ENCODE measurements at places on chromosomes 16 and 17. TPM values are rescaled to one million over a fixed set of nuclear protein-coding genes. Genes with fewer than 3 reads are reported as not detected.

The TMEM92 gene
- not detected for total RNA-seq

The UMOD gene
- not detected for total RNA-seq

The SLX4 gene
- total RNA-seq: 2.4 TPM

The PRAC1 gene
- not detected for total RNA-seq

The CNGB1 gene
- not detected for total RNA-seq

The TEKT1 gene
- total RNA-seq: not detected

The GDPD1 gene
- total RNA-seq: 1.3 TPM

The JUP gene
- total RNA-seq: 256 TPM

The NAGS gene
- 1.7 TPM for total RNA-seq

The ARL5C gene
- total RNA-seq: not detected

The TBKBP1 gene
- total RNA-seq: 13.7 TPM

The HSPB9 gene
- not detected for total RNA-seq

The KIF18B gene
- total RNA-seq: 0.44 TPM

The SCARF1 gene
- 14.8 TPM for total RNA-seq

The SOST gene
- total RNA-seq: not detected

The EMC8 gene
- 18.8 TPM for total RNA-seq

The CRYM gene
- 77.7 TPM for total RNA-seq

The SOX9 gene
- total RNA-seq: 7.0 TPM

The ALDOC gene
- total RNA-seq: 355 TPM

The MFAP4 gene
- total RNA-seq: 104 TPM

The KCNH6 gene
- total RNA-seq: not detected

The SEZ6L2 gene
- total RNA-seq: 4.6 TPM

The TPPP3 gene
- 56.4 TPM for total RNA-seq

Data from right atrium auricular region (tissue), 2 donors.